ENCODE measurements at places on chromosomes 2 and 18.

- no peak for DNase-seq
These were observed 133.0 kb downstream of the TPGS2 start for GRCh38 chr18:36695806-36696205.

DNA sequence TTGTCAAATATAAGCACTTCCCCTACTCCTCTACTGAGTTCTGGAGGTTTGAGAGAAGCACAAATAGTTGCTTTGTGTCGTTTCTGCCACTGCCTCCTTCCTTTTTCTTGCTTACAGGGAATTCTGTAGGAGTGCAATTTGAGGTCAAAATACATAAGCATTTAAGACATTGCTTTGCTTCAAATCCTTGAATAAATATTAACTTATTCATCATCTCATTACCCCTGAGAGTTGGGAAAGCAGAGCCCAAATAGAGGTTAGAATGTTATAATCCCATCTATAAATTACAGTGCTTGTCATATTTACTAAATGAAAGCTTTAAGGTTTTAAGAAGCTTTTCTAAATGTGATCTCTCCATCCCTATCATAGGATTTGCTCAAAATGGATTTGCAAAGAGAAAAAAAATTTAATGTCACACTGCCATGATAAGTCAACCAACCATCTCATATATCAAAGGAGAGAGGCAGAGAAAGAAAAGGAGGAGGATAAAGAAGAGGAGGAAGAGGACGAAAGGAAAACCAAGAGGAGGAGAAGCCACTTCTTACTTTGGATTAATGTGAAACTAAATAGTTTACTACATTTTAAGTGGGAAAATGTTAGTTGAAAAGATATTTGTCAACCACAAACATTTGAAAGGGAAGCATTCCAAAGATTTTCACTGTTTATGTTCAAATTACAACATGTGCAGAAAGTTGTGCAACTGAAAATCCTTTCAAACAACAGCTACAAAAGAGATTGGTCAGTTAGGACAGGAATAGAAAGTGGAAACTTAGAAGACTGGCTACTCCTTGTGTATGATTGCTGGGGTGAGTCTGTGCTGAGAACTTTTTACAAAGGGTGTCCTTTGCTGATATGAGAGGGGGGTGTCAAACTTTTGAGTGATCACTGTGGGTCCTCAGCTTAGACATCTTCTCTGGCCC lies 277.3 kb upstream of the FN1 start:
- no peak for DNase-seq

DNA sequence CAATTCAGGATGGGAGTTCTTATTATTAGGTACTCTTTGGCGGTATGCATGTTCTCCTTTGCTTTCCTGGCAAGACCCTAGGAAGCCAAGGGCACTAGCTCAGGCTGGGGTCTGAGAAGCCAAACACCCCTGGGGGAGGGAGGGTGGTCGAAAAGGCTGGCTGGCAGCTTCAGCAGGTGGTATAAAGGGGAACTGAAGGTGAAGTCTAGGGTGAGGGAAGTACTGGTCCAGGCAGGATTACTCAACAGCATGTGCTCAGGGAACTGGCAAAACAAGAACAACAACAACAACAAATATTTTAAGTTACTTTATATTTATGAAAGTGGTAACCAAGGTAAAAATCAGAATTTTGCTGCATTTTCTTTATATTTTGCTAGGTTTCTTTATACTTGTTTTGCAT lies 40.7 kb upstream of the PCBP1 start:
- no peak for DNase-seq

DNA sequence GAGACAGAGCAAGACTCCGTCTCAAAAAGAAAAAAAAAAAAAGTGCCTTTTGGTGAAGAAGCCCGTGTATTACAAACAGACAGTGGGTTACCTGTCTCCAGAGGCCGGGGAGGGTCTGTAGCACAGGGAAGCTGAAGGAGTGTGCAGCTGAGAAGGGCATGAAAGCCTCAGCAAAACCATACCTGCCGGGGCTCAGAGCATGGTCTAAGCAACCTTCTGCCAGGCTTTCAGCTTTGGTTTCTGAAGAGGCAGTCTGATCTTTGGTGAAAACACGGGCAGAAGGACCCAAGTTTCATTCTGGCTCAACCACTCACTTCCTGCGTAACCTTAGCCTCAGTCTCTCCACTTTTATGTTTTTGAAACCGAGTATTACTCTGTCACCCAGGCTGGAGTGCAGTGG lies 21.5 kb downstream of the SH2D6 start:
- no peak for DNase-seq

DNA sequence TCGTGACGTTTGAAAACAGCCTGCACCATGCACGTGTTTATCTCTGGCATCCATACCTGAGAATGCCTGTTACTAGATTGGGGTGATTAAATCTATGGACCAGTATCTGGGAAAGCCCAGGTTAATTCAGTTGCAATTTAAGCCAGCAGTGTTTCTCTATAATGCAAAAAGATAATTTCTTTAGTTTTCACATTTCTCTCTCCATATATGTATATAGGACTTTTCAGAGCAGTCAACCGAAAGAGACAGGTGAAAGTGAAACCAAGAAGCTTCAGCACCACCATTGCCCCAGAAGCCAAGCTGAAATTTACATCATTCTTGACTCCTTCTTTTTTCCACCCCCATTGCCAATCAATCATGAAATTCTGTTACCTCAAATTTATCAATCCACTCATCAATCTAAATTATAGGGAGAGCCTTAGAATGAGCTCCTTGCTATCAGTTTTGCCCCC lies 2.7 kb upstream of the LRP2 start:
- no peak for DNase-seq

DNA sequence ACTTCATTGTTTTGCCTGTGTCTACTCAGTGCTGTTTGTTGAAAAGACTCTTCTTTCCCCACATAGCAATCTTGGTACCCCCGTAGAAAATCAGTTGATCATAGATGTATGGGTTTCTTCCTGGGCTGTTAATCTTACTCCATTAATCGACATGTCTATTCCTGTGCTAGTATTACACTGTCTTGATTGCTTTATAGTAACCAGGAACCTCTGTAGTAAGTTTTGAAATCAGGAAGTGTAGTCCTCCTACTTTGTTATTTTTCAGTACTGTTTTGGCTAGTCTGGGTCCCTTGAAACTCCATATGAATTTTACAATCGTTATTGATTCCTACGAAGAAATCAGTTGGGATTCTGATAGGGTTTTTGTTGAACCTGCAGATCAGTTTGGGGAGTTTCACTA lies 78.8 kb upstream of the FAM136A start:
- DNase-seq: no peak

DNA sequence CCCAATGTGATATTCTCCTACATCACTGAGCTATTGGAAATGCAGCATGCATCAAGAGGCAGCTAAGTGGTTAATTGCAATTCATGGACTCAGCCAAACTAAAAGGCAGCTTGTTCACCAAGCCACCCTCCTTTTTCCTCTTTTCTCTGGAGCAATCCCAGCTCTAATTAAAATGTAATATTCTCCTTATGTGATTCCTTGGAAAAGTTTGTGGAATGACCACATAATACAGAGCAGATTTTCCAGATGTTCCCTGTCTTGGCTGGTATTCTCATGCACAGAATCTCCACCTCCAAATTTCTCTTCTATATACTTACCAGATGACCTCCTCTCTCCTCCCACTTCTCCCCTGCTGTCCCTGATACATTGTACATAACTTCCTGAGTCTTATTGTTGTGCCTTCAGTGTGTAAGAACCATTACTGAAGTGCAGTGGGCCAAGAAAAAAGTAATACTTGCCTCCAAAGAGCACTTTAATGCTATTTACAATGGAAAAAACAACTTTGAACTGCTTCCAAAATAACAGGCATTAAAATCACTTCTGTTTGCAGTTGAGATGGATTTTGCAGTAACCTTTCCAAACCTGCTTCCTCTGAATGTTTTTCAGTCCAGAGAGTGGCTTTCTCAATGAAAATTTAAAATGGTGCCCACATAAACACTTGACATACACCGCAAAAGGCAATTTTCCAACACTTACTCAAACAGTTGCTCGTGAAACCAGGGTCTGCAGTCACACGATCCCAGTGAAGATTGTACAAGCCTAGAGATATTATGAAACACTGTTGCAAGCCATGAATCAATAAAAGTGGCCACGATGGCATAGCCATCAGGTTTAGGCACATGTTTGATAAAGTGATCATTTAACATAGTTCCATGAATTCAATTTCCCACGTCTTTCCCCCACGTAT lies 258.0 kb downstream of the MTX2 start:
- no peak for DNase-seq

DNA sequence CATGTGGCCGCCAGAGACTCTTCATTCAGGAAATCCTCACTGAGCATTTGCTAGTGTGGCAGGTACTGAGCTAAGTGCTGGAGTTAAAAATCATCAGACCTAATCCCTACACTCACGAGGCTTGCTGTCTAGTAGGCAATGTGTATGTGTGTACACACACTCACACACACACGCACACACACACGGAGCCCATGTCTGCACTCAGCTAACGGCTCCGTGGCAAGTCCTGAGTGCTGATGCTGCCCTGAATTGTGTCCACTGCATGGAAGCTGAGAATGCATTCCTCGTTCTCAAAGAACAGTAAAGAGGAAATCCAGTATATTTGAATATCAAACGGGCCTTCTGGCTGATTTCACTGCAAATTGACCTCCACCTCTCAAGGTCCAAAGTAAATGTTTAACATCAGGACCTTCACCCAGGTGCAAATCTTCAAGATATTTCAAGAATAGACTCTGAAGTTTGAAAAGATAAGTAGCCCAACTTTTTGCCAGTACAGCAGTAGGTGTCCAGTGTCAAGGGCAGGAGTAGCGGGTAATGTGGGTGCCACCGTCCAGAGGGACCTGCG lies 136.1 kb upstream of the TTC39C start:
- no peak for DNase-seq

DNA sequence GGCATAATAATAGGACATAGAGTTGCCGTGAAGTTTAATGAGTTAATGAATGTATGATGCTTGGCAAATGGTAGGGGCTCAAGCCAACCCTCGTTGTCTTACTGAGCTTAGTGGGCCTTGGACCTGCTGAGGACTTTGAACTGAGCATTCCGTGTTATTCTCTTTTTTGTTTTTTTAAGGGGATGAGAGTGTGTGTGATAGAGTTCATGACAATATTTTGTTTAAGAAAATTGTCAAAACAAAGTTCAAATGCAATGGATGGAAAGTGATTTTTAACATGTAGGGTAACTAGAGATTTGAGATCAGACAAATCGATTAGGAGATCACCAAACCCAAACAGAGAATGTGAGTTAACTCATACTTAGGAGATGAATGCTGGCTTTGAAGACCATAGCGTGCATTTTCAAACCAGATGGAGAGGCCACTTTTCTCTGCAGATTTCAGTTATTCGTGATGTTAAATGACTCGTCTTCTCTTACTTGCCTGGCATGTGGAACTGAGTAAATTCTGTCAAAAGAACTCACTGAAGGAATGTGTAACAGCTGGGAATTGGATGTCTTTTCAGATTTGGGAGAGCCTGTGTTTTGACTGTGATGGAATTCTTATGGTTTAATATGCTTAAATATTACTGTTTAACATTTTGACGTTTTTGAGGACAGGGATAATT lies 88.7 kb downstream of the NEDD4L start:
- no peak for DNase-seq

DNA sequence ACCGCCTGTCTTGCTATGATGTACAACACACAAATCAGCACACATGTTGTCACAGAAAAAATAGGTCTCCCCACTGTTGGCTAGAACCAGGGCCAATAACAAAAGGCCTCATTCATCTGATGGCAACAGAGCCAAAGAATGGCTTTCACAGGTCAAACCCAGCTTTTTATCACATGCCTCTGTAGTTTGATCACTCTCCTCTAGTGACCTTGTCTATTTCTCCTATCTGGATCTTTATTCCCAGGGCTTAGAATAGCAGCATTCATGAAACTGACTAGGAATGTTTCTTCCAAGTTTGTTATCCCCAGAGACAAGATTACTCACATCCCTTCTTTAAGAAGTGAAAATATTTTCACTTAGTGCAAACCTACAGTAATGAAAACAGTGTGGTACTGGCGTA lies 285.8 kb upstream of the GYPC start:
- DNase-seq: no peak

DNA sequence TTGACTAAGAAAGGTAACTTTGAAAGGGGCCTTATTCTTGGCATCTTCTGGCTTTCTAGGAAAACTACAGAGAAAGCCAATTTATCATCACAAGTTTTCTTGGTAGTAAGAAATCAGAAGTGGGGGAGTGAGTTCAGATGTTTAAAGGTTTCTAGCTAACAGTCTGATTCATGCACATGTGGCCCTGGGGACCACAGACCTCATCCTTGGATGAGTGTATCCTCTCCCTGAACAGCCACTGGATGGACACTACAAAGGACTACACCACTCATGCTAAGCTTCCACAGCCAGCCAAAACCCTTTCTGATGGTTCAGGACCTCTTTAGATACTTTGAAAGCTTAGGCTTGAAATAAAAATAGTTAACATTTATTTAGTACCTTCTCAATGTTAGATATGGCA lies 218.3 kb upstream of the STK17B start:
- DNase-seq: no peak

GRCh38 chr2:38462121-38462661 lies 85.1 kb upstream of the ATL2 start:
- no peak for DNase-seq

DNA sequence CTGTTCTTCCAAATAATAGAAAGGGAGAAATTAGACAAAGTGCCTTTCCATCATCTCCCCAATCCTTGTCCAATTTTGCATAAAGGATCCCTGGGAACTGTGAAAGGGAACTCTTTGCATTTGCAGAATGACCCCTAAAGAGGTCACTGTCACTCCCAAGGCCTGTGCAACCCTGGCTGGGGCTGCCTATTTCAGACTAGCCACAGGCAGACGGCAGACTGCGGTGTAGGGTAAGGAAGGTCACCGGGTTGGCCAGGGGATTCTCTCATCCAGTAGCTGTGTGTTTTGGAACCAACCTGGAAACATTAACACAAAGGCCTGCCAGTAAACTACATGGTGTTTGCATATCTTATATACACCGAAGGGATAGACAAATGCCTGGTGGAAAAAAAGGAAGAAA lies 818.7 kb downstream of the BCL11A start:
- DNase-seq: peak; percentile 59
